ENCODE measurements at places on chromosomes 7 and 10.

DNA sequence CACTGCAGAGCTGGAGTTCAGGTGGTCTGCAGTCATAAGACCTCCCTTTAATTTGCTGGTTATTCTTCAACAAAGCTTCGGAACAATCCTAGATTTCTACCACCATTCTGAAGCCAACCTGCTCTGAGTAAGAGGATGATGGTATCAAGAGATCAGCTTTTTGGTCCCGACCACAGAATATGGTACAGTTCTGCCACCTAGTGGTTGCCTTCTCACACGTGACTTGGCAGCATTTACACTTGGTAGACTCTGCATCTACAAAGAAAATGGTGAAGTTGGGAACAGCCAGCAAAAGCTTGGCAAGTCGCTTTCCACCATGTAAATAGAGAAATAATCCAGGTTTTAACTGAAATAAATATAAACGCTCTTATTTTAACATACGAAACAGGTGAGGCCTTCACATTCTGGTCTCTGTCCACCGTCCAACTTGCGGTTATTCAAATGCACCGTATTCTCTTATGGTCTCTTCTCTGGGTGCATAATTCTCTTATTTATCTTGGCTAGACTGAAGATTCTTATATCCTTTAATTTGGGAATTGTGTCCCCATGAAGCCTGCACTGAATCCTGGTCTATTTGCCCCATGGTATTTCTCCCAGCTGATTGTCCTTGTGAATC is 173.9 kb upstream of the GRM3 start:
- peak; percentile 47 for DNase-seq

DNA sequence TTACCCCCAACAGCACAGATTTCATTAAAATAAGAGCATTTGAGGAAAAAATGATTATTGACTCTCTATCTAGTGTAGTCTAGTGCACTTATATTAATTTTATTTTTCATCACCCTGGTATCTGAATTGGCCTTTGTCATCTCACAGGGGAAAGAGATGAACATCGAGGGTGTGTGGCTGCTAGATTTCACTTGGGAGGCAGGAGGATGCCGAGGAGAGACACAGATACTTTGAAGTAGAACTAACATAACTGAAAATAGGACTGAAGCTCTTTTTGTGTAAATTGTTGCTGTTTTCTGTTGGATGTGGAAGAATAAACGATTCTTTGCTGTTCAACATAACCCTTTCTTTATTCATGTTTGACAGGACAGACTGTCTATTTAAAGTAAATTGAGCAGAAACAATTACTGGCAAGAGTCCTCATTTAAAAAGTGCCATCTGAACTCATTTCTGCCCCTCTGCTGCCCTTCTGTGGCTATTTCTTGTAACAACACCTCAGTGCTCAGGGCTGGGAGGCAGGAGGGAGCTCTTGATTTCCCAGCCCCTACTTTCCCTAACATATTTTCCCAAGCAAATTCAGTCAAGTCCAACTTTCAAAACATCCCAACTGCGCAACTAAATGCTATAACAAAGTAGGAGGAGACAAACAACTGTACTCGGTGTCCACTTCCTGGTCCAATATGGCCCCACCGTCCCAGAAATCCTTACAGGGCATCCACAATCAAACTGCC is 15.6 kb downstream of the LYZL1 start:
- peak; percentile 30 for DNase-seq

DNA sequence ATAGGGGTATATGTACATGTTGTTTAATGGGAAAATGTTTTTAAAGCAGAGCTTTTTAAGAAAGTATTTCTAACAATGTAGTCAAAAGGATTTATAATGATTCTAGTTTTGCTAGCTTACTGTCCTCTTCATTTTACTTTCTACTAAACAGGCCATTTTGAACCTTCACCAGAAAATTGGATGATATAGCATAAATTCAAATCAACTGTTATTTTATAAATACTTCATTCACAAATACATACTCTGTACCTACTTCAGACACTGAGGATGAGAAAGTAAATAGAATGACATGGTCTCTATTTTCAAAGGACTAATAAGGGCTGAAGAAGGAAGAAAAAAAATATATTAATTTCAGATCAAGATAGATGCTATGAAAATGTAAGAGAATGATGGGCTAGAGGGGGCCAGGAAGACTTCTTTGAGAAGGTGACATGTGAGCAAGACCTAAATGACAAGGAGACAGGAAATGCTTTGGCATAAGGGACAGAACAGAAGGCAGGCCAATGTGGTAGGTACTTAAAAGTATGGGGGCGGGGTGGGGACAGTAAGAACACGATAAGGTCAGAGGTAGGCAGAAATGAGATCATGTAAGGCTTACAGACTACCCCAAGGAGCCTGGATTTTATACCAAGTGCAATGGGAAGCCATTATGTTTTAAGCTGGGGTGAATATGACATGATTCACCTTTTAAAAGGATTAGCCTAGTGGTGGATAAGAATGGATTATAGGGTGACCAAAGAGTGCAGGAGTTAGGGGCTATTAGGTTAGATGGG is 5.2 kb downstream of the NAMPT start:
- DNase-seq: peak; percentile 50

DNA sequence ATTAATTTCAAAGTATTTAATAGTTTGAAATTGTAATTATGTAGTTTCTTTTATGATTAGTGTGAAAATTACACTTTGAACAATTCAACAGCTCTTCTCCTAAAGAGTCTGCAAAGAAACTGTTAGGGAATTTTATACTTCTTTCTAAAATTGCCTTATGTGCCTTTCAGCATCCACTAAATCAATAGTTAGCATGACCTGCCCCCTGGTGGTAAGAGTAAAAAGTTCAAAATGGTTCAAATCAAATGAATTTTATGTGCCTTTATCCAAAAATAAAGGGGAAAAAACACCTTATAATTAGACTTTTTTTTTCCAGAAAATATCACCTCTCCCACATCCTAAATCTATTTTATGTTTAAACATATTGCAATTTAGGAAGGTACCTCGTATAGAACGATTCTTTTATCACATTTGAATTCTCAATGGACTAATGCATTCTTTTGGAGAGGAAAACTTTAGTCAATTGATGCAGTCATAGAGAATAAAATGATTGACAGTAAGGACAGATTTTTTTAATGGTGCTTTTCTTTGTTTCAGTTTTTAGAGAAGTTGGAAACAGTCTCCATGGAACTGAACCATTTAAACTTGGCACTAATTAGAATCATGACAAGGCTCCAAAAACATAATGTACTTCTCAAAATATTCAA is 163.7 kb downstream of the SEMA3D start:
- DNase-seq: peak; percentile 10

GRCh38 chr7:120864141-120864900 is 6.4 kb upstream of the TSPAN12 start:
- no peak for DNase-seq

GRCh38 chr7:16543456-16543855 is 16.8 kb downstream of the LRRC72 start:
- DNase-seq: no peak

DNA sequence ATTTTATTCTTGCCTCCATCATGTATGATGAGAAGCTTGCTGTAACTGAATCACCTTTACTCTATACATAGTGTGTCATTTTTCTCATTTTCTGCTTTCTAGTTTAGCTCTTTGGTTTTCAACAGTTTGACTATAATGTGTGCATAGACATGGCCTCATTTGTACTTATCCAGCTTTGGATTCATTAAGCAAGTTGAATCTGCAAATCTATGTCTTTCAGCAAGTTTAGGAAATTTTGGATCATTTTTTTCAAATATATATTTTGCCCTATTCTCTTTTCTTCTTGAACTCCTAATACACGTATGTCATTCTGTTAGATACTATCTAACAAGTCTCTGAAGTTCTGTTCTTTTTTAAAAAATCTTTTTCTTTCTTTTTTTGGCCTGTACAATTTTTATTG is 57.8 kb downstream of the PRLHR start:
- no peak for DNase-seq

DNA sequence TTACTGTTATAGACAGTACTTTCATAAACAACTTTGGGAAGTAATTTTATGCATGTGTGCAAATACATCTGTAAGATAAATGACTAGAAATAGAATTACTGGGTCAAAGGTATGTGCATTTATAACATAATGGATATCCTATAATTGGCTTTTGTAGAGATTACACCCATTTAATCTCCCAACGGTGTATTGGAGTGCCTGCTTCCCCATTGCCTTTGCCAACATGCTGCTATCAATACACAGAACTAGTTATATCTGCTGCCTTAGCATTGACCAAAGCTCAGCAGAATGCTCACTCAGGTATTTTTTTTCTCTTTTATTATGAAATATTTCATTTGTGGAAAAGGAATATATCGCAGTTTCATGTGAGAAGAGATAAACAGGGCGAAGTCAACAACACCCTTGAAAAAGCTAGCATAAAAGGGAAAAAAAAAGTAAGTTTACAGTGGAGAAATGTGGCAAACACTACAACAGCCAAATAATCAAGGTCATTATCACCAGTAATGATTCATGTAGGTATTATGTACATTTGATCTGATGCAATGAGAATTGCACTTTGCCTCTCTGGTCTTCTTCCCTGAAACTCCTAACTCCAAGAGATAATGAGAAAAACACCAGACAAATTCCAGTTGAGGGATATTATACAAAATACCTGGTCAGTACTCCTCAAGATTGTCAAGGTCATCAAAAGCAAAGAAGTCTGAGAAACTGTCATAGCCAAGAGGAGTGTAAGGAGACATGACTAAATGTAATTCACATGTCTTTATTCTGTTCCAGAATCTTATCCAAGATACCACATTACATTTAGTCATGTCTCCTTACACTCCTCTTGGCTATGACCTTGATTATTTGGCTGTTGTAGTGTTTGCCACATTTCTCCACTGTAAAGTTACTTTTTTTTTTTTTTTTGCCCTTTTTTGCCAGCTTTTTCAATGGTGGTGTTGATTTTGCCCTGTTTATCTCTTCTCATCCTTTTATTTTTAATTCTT is 36.8 kb downstream of the MARCHF5 start:
- no peak for DNase-seq

DNA sequence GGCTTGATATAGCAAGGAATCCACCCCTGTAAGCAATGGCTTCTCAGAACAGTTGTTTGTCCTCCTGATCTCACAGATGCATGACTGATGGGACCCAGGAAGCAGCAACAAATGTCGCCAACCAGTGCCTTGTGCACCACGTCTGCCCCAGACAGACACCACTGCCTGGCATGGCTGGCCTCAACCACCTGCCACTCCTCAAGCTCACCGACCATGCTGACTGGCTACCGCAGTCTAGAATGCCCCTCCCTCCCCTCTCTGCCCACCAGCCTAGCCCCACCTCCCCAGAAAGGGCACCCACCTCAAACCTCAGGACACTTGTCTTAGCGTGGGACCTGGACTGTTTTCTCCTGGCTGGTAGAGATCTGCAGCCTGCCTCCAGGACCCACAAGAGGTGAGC is 24.0 kb downstream of the LRRC20 start:
- no peak for DNase-seq

DNA sequence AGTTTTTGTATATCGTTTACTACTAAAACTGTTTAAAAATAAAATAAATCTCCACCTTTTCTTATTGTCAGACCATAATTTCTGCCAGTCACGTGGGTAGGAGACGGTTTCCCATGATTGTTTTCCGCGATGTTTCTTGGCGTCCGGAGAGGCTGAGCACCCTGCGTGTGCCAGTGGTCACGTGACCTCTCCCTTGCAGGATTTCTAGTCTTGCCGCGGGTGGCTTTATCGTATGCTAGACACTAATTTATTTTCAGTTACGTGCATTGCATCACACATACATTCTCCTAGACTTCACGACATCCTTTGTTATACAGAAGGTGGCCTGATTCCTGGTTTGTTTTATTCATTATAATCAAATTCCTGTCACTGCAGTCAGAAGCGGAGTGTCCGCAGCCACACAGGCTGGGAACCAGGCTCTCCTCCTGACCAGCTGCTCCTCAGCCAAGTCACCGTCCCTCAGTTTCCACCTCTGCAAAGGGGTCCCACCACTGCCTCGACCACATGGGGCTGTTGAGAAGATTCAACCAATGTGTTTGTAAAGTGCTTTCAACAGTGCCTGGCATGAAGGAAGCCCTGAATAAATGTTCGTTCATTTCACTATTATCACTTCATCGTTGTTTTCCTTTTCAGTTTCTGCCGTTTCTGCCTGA is 203.2 kb upstream of the PPP2R2D start:
- no peak for DNase-seq

GRCh38 chr10:114631666-114632417 is 26.2 kb downstream of the ABLIM1 start:
- peak; percentile 29 for DNase-seq

GRCh38 chr10:79980711-79981110 is 31.8 kb upstream of the SFTPD start:
- DNase-seq: no peak

- DNase-seq: no peak
Measured at GRCh38 chr7:129947049-129947448, 5.7 kb downstream of the UBE2H start.

DNA sequence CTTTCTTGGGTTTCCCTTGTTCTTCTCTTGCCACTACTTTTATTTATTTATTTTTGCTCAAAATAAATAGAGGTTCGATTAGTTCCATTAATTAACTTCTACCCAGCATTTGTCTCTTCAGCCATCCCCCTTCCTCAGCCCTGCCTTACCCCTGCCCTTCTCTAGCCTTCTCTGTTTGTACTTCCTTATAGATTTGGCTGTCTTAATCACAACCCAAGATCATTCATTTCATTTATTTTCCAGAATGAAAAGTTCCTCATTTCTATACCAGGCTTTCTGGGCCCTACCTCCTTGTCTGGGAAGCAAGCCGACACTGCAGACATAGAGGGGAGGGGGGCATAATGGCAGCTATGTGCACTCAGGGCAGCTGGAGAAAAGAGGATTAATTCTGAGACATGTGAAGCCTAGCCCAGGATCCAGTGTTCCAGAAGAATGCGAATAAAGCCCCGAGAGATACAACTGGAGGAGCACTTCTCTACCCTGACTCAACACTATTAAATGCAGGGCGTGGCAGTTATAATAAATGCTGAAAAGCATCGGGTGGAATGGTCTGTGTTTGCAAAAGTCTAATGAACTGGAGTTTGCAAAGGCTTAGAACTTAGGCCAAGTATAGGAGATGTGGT is 6.4 kb upstream of the PDCD4 start:
- DNase-seq: no peak

- DNase-seq: no peak
Measured at GRCh38 chr10:132460071-132460470, 63.1 kb downstream of the PWWP2B start.

DNA sequence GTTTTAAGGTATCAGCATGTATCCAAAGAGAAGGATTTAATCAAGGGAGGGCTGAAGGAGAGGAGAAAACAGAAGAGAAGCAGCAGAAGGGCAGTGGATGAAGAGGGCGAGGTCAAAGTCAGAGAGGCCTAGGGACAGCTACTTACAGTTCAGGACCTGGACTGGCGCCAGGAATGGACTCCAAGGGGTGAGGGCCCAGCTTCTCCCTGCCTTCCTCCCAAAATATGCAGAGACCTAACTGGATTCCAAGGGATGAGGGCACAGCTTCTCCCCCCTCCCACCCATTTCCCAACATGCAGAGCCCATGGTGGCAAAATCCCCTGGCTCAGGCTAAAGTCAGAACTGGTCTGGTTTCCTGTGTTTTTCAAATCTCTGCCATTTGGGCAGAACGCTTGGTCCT is 3.4 kb upstream of the TCF7L2 start:
- no peak for DNase-seq

GRCh38 chr7:130379532-130379920 is 768 bp upstream of the CPA1 start:
- no peak for DNase-seq

GRCh38 chr7:24227068-24227467 is 56.9 kb upstream of the NPY start:
- DNase-seq: no peak

GRCh38 chr10:102117391-102118159 is 2.6 kb downstream of the LDB1 start:
- DNase-seq: peak; percentile 76

GRCh38 chr10:89458784-89459183 is 44.4 kb downstream of the IFIT5 start:
- no peak for DNase-seq

- no peak for DNase-seq
Measured at GRCh38 chr10:129442866-129443265, 24.2 kb upstream of the MGMT start.

Data from activated naive CD8-positive, alpha-beta T cell treated with anti-CD3 and anti-CD28 coated beads, Interleukin-2, amount 50 U/mL, for 24 hours (primary cell).